ENCODE measurements at places on chromosomes 12 and 14.

GRCh38 chr12:8507596-8507995 lies 5.7 kb upstream of the CLEC4D start:
- no peak for DNase-seq

DNA sequence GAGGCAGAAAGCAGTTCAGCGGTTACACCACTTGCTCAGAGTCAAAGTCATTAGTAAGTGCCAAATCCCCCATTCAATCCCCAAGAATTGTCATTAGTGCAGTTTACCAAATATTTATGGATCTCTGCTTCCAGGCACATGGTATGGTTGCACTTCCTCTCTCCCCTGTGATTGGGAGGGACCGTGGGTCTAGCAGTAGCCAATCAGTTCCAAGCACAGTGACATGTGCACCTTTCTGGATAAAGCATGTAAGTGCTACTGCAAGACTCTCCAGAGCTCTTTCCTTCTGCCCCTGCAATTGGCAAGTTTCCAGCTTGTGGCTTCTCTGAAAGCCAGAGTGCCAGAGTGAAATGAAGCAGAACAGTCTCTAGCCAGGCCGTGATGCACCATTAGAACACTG lies 85.3 kb upstream of the FLRT2 start:
- DNase-seq = no peak

GRCh38 chr12:94255006-94255405 lies 106.6 kb downstream of the PLXNC1 start:
- no peak for DNase-seq

DNA sequence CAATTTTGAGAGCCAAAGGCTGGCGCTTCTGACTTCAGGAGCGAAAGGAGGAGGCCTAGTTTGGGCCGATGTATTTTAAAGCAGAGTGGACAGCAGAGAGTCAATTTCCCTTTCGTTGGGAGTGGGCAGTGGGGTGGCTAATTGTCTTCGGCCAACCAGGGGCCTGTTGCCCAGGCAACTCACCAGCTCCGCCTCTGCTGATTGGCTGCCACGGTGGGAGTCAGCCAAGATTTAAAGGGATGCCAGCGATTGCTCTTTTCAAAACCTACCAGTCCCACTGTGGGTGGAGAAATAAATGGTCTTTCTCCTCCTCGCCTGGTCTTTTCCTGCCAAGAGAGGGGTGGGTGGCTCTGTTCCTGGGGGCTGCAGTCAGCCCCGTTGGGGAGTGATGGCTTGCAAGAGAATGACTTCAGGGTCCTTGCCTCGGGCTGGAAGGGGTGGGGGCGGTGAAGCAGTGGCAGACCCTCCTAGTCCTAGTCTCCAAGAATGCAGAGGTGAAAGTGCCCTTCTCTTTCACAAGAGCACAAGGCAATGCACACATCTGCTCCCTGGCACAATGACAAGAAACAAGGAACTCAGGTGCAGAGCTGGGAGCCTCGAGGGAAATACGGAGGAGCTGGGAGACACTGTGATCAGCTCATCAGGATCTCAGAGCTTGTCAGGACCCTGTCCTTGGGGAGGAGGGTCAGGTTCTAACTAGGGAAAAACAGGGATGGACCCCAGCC lies 37.7 kb downstream of the RASAL1 start:
- no peak for DNase-seq

DNA sequence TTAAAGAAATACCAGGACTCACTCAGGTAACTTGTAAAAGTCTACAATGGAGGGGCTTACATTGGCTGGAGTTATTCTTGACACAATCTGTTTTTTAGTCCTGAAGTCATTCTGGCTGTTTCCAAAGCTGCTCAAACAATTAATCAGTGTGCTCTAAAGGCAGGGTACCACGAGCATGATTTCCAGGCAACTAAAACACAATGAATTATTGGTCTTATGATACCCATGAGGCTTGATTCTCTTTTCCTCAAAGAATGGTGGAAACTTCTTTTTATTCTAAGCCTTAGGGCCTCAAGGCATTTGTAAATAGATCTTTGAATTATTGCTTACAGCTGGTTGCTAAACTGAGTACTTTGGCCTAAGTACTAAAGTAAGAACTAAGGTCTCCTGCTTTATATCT lies 199.8 kb upstream of the PDZRN4 start:
- DNase-seq = no peak

- no peak for DNase-seq
Observed at GRCh38 chr14:91884664-91885063, 17.3 kb upstream of the TC2N start.

- DNase-seq = no peak
Observed at GRCh38 chr12:62328296-62328921, 68.2 kb downstream of the USP15 start.

- DNase-seq = no peak
Observed at GRCh38 chr12:121512561-121512960, 68.3 kb downstream of the KDM2B start.

- DNase-seq = no peak
Observed at GRCh38 chr12:107326237-107326636, 232.9 kb upstream of the CRY1 start.

DNA sequence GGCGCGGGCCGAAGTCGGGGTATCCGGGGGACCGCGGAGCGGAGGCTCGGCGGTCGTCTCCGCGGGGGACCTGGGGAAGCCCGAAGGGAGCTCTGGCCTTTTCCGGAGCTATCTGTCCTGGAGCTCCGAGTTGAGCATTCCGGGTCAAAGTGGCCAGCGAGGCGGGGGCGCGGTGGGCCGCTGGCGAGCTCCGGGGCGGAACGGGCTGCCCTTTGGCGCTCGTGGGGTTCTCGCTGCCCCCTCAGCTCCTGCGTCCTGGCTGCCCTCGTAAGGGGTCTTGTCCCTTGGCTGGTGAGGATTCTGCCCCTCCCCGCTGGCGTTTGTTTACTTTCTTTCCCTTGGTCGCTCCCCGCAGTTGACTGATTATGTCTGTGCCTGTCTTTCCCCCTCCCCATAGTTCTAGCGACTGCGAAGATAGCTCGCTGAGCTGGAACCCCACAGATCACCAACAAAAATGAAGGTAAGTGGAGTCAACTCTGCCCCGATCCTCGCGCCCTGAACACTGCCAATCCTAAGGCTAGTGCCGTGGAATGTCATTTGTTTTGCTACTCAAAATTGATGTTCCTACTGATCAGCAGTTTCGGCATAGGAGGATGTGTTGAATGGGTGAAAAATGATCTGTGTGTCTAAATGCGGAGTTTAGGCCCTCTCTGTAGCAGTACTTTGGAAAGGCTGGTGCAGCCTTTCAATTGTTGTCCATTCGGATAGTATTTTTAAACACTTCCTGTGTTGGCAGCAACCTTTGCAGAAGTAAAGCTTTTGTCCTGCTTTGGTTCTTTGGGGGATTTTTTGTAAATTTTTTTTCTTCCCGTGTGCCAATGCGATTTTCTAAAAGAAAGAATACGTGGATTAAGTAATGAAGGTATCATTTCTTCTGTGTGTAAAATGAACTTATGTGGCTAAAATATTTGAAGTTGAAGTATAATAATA lies 1.3 kb downstream of the ARID4A start:
- DNase-seq = no peak

DNA sequence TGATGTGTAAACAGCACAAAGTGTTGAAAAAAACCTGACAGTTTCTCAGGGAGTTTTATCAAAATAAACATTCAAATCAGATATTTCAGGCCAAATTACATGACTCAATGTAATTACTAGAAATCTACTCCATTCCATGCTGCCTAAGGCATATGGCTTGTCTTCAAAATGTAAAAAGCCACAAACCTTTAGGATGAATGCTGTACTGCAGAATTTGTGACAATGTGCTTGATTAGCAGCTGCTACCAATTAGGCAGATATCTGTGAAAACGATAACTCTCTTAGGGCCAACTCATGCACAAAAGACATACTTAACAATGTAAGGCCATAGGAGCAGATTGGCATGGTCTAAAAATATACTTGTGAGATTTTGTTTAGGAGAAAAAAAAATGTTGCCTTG lies 267.0 kb downstream of the DACT1 start:
- no peak for DNase-seq

GRCh38 chr12:128026696-128027574 lies 240.0 kb upstream of the TMEM132C start:
- DNase-seq = no peak

DNA sequence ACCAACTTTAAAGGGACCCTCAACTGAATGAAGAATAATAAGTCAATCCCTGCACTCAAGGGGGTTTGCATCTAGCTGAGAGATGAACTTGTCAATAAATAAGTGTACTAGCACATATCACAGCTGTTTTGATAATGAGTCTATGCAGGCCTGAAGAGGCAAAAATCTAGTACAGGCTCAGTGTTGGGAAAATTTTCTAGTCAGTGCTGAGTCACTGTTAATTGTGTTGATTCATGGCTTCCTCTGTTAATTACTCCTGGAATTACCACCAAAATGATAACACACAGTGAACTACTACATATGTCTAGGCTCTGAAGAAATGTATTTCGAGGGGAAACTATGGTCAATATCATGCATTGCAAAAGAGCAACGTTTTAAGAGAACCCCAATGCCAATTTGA lies 18.9 kb downstream of the SNRPF start:
- DNase-seq = no peak

DNA sequence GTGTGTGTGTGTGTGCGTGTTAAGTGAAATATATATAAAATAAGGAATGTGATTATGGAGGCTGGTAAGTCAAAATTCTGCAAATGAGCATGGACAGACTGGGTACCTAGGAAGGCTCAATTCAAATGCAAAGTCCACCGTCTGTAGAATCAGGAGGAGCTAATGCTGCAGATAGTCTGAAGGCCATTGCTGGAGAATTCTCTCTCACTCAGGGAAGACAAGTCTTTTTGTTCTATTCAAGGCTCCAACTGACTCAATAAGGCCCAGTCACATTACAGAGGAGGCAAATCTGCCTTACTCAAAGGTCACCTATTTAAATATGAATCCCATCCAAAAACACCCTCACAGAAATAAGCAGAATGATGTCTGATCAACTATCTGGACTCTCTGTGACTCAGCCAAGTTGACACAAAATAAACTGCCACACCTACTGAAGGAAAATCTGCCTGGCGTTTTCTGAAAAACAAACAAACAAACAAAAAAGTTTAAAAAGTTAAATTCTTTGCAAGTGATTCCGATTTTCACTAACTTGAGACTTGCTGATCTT lies 684 bp upstream of the KLRF2 start:
- no peak for DNase-seq

DNA sequence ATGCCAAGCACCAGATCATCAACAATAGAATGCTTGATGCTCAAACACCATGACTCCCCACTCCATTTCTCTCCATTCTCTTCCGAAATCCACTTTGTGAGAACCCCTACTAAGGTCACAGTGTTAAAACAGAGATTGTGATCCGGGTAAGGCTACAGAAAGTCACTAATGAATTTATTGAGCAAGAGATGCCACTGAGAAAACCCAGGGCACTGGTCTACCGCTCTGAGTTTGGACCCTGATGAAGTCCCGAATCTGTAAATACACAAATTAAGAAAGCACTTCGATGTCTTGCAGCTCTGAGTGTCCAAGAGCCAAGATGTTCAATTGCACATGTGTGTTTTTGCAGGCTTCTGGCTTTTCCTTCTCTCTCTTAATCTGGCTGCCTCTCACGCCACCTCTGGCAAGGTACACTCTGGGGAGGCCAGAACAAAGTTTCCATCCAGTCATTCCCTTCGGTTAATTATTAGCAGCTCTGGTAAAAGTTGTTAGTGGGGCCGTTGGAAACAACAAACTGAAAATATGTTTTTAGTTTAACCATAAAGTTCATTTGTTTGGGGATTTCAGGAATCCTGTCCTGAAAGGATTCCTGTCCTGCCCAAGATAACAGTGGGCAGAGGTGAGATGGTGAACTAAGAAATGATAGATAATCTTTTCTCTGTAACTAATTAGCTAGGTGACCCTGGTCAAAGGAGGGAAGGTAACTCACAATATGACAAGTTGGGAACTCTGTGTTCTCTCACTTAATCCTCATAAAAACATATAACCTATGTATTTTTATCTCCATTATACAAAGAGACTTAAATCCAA lies 75.4 kb downstream of the BTG1 start:
- DNase-seq = no peak

GRCh38 chr12:106519607-106520021 lies 63.2 kb upstream of the RFX4 start:
- no peak for DNase-seq

GRCh38 chr12:54191550-54192022 lies 2.8 kb upstream of the SMUG1 start:
- peak; percentile 32 for DNase-seq

GRCh38 chr14:88234442-88234841 lies 88.6 kb downstream of the KCNK10 start:
- no peak for DNase-seq

DNA sequence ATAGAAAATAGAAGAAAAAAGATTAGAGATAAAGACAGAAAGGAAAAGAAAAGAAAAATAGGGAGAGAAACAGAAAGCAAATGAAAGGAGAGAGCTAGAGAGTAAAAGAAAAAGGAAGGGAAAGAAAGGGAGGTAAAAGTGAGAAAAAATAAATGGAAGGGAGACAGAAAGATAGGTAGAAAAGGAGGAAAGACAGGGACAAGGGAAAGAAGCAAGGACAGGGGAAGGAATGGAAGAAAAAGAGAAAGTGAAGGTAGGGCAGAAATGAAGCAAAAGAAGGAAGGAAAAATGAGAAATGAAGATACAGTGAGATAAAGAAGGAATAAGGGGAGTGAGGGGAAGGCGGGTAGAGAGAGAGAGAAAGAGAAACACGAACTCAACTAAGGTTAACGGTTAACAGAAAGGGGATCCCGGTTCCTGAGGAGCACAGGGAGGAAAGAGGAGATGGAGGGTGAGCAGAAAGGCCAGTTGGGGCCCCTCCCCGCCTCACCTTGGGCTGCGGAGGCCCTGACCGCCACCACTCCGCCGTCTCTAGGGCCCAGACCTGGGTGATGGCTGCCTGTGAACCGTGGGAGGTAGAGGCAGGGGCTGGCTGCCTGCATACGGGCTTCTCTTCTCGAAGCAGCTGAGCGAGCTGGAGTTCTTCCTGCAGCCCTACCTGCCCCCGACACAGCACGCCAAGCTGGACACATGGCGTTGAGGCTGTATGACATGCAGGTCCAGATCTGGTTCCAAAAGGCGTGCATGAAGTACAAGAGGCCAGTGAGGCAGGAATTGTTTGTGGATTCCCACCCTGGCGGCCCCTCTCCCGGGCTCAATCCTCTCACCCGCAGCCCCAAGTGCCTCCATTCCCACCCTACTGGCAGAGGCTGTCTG lies 59.5 kb downstream of the SMUG1 start:
- DNase-seq = no peak

GRCh38 chr12:54601841-54602240 lies 13.4 kb upstream of the PPP1R1A start:
- no peak for DNase-seq

- DNase-seq = no peak
Observed at GRCh38 chr12:94676031-94676641, 25.8 kb upstream of the TMCC3 start.
